ENCODE measurements at places on chromosomes 2 and 18.

DNA sequence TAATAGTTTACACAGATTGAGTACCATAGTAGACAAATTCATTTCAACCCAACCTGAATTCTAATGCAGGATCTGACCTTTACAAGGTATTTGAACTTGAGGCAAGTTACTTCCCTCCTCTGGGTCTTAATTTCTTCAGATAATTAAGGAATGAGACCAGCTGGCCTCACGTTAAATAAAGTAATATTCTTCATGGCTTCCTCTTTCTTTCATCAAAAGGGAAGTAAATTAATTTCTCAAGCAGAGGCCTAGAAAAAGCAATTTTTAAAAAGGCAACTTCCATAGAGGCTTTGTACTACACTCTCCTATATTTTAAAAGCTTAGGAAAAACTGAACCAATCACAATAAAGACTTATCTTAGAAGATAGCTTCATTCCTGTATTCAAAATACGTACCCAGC is 109.2 kb downstream of the EXOC6B start:
- DNase-seq, result no peak

DNA sequence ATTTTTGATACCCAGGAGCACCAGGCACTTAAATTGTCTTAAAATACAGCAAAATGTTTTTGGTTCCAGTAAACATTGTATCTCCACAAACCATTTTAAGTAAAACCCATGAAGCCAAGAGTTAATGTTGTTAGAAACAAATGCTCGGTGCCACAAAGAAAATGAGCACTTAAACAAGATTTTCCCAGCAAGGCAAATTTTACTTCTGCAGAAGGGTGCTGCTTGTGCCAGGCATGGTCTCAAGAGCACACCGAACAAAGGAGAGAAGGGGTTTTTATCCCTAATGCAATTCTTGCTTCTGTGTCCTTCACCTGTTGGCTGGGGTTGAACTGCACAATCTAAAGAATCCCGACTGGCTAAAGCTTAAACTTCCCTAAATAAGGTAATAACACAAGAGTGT is 286.7 kb downstream of the ADCYAP1 start:
- DNase-seq, result no peak

GRCh38 chr2:99734236-99734635 is 244.4 kb upstream of the REV1 start:
- no peak for DNase-seq

DNA sequence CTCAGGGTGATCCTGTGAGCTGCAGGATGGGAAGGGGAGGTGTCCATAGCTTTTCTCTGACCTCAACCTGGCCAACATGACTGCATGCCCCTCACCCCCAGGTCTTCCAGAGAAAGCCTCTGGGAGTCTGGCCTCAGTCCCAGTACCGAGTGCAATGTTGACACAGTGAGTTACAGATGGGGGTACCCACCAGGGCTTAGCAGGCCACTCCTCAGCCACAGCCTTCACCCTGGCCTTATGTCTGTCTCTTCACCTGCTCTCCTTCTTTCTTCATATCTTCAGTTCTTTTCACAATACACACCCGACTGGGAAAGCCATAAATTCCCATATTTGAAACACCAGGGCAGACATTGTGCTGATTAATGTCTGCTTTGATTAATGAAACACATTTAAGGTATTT is 33.5 kb downstream of the AOX1 start:
- no peak for DNase-seq

- DNase-seq, result no peak
Measured at GRCh38 chr2:174529916-174530315, 43.1 kb upstream of the GPR155 start.

DNA sequence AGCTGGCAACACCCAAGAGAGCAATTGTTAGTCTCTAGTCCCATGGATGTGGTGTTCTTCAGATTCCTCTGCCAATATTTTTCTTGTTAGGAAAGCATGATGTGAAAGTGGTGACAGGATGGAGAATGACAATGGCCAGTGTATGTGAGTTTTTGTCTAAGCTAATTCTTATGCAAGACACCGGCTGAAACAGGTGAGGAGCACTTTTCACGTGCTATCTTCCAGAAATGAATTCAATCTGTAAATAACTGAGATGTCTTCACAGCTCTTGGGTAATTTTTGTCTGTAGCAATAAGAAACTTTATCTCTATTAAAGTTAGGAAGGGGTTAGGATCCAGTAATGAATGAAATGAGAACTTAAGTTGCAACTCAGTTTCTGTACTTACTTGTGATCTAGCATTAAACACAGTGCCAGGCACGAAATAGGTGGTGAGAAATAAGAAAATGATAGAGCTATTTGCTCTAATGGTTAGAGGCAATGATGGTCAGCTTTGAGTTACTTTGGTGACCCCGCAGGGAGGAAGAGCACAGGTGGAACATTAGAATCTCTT is 676 bp upstream of the AGPS start:
- DNase-seq, result no peak

- peak; percentile 92 for DNase-seq
Measured at GRCh38 chr2:108594982-108595464, 60.8 kb downstream of the LIMS1 start.

GRCh38 chr2:235595422-235596010 is 101.7 kb downstream of the AGAP1 start:
- DNase-seq, result peak; percentile 74

- no peak for DNase-seq
Measured at GRCh38 chr18:44452346-44452745, 228.3 kb upstream of the SETBP1 start.

GRCh38 chr2:211724933-211725332 is 813.7 kb downstream of the ERBB4 start:
- no peak for DNase-seq

GRCh38 chr18:23166891-23167541 is 31.7 kb downstream of the CABLES1 start:
- no peak for DNase-seq

DNA sequence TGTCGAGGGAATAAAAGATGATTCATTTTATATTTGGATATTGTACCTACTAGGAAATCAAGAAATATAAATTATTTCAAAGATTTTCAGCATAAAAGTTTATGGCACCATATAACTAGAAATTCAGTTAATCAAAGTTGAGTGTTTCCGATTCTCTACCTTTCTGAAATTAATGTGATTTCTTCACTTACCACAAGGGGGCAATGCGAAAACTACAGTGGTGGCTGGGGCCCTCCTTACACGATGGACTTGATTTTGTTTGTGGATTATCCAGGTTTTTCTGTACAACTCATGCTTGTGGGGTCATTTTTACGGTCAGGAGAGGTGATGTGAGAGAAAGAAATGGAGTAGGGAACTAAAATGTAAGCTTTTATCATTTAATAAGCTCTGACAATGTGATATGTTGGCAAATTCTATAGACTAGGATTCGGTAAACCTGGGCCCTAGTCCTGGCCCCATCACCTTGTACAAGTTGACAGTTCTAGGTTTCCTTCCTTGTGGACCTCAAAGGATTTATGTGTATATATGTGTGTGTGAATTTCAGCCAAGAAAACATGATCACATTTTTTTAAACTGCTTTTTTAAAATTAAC is 47.6 kb downstream of the G6PC2 start:
- peak; percentile 45 for DNase-seq

DNA sequence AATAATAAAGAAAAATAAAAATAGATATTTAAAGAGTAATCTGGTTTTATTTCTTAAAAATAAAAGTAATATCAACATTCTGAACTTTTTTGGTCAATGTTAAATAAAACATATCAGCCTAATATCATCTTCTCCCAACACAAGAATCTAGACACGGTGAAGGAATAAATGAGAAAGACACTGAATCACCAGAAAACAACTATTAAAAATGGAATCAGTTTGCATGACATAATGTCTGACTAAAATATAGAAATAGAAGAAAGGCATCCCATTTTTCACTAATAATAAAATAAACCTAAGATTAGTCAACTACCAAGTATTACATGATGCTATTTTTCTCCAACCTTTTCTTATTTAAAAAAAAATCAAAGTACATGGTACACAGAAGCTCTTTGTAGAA is 30.8 kb upstream of the TNFAIP6 start:
- no peak for DNase-seq

DNA sequence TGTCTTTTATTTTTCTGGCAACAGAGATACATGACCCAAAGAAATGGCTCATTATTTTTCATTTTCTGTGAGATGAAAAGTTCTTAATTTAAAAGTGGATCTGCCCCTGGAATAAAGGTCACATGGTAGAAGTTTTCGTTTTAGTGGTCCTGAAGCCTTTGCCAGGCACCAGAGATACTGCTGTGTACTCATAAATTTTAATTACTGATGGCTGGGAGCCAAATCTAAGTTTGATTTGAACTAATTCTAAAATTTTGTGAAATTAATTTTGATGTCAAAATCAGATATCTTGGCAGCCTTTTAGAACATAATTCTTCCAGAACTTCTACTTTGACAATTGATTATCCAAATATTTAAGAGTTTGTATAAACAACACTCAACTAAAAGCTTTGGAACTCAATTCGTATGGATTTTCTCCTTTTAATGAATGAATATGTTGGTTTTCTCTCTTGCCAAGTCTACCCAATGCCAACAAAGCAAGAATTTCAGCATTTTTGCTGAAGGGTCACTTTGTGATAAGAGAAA is 128.5 kb upstream of the SP5 start:
- no peak for DNase-seq
